ENCODE measurements at places on chromosomes 3 and 15.

- DNase-seq, result no peak
Observed at GRCh38 chr3:33067484-33067883, 29.5 kb downstream of the GLB1 start.

GRCh38 chr3:4633078-4634004, 140.2 kb downstream of the ITPR1 start:
- DNase-seq, result no peak

GRCh38 chr15:92906563-92907081, 6.5 kb downstream of the CHD2 start:
- DNase-seq, result peak; percentile 57

DNA sequence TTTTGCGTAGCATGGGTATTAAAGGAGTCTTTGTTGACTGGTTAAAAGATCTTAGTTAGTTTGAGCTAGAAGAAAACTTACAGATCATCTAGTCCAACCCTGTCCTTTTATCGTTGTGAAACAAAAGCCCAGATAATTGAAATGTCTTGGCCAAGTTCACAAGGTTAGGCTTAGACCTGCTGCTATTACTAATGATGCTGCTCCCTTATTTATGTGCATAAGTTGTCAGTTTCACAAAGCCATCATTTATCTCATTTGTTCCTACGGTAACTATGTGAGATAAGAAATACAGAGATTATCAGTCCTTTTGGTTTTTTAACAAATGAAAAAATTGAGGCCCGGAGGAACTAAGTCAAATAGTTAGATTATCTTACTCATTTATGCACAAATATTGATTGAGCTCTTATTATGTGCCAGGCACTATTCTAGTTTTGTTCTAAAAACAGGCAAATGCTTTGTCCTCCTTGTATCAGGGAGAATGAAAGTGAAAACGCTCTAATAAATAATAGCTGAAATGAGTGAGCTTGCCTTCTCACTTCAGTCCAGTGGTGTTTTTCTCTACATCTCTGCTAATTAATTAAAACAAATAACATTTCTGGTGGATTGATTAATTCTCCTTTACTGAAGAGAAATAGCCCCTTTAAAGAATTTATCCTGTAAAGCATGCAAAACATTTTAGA, 49.1 kb upstream of the TPRG1 start:
- DNase-seq, result no peak

DNA sequence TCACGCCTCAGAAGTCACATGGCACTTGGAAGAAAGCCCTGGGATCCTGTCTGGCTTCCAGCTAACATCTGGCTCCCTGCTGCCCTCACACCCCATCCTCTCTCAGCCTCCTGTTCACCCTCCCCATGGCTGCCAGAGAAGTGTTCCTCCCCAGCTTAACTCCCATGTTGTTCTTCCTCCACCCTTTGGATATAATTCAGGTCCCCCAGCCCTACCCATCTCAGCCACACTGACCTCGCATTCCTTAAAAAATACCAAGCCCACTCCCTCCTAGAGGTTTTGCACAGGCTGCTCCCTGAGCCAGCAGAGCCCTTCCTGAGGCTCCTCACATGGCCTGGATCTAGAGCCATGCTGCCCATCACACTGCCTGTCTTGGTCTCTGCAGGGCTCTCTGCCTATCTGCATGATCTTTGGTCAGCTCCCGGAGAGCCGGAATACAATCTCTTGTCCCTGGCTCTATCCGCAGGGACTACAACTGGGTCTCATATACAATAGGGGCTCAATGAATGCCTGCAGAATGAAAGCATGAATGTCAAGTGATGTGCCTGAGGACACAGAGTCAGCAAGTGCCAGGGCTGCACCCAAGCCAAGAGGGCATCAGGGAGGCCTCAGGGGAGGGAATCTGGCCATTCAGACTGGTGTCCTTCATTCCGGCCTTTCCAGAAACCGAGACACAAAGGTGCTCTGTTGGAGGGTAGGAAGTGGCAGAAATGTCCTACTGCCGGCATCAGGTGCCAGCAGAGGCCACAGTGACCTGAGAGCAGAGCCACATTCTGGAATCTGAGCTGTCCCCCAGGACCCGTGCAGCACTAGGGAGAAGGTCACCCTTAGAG, 3.8 kb upstream of the TKT start:
- DNase-seq, result no peak

GRCh38 chr3:76346690-76347089, 561.3 kb upstream of the ZNF717 start:
- no peak for DNase-seq

DNA sequence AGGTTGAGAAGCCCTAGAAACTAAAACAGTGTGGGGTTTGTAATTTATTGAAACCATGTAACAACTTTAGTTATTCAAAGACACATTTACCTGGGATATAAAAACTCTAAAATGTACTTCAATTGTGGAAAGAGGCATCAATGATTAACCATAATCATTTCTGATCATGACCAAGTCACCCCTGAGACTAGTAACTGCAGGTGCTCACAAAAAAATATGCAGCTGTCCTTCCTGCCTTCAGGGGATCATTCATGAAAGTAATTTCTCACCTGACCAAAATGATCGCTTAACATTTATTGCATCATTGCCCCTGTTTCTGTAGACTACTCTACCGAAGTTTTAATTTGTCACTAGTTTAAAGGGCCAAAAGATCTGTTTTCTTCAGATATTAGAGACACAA, 9.0 kb downstream of the ACP3 start:
- DNase-seq, result no peak

GRCh38 chr15:41746802-41747201, 27.5 kb upstream of the MAPKBP1 start:
- no peak for DNase-seq

DNA sequence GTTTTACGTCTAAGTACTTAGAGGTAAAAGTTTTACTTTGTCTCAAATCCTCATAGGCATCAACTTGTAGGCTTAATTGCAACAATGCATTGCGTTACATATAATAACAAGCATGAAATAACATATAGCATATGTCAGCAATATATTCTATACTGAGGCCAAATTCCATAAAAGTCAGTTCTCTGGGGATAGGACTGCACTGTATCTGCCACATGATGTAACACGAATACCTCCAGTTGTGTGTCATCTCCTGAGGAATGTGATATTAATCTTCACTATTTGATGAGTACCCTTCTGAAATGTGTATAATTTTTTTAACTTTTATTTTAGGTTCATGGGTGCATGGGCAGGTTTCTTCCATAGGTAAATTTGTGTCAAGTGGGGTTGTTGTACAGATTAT, 126.4 kb downstream of the IMPG2 start:
- no peak for DNase-seq

DNA sequence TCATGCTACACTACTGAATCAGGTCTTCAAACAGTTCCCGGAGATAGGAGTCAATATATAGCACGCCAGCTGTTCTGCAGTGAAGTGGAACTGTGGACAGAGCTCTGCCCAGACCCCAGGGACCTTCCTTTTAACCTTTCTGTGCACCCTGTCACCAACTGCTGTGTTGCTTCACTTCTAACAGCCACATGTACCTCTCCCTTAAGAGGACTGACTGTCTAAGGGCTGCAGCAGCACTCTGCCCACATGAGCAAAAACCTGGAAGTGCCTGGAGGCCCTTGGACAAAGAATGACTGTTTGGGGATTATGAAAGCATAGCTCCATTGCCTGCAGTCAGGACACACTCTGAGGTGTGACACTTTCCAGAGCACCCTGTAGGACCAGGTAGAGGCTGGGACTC, 88.3 kb upstream of the CTNNB1 start:
- no peak for DNase-seq

DNA sequence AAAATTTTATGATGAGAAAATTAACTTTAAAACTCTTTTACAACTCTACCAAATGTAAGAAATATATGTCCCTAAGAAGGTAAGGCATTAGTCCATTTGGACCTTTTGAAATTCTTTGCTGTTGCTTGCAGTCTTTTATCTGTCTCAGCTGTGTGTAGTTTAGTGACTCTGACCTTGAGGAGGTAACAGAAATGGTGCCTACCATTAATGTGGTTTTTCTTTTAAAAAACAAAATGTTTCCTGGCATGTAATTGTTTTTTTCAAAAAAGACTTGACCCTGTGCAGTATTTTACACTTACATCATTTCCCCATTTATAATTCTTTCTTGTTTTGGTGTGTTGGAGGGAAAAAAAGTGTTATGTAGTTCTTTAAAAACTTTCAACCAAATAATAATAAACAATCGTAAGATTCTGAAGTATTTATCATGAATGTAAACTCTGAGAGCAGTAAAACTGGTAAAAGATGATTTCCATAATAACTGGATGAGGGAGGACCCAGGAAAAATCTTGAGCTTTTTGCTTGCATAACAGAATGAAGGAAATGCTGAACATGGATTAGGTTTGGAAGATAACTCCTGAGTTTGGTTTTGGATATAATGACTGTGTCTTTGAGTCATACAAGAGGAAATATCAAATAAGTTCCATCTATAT, 225.1 kb downstream of the CHST2 start:
- no peak for DNase-seq

DNA sequence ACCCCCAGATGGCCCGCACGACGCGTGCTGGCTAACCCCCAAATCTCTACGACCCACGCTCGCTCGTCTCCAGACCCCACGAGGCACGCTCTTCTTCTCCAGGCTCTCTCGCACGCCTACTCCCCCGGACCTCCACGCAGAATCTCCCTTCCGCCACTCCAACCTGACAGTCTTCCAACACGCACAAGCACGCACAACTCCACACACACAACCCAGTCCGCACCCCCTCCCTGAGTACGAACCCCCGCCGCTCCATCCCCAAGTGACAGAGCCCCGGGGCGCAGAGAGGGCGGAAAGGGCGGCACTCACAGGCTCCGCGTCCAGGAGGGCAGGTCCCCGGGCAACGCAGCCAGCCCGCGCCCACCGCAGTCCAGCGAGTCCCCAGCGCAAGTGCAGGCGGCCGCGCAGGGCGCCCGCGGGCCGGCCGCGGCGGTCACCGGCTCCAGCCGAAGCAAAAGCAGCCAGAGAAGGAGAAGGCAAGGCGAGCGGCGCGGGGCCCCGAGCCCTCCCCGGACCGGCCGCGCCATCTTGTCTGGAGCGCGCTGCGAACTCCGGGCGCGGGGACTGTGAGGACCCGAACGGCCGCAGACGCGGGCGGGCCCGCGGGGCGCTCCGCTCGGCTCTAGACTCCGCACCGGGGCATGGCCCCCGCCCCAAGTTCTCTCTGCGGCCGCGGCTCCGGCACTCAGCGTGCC, 794 bp downstream of the LRIG1 start:
- DNase-seq, result no peak

DNA sequence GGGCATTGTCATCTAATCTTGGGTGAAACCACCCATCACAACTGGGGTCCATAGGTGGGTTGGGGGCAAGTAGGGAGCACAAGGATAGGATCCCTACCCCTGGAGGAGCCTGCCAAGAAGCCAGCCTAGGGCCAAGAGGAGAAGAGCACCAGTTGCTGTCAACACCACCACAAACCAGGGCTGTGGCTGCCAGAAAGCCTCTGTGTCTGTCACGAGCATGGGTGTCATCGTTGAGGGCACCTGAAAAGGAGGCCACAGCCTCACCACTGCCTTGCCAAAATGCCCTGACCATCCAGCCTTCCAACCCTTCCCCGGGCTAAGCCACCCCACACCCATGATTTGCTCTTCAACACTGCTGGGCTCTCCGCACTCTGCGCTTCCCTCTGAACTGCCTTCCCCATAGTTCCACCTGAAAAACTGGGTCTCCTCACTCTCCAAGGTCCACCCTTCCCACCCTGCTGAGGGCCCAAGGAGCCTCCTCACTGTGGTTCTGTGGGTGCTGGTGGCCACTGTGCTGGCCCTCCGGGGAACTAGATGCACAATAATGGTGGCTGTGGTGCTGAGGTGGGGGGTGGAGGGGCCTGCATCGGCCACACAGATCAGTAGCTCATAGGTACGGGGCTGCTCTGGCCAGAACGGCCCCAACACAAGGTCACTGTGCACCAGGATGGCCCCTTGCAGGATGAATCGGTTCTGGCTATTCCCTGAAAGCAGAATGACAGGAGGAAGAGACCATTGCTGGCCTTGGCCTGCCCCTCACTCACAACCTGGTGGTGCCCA, 6.2 kb upstream of the IP6K1 start:
- no peak for DNase-seq

DNA sequence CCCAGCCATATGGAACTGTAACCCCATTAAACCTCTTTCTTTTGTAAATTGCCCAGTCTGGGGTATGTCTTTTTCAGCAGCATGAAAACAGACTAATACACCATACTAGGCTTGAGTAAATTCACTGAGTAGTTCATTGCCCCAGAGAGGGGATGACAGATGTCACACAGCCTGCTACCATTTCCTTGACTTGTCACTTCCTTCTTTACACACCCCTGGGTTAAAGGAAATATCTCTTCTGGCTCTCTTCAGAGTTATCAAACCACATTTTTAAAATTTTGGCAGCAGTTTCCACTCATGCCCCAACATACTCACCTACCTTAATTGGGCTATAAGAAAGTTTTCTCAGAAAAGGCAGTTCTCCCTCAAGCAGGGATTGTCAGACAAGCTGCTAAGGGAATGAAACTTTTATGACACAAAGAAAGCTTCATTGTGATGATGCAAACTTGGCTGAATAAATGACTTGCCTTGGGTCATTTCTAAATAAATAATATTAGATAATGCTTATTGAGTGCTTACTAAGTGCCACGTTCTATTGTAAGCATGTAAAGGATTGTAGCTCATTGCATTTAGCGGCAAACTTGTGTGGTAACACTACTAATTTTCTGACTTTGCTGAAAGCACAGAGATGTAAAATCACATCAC, 68.0 kb upstream of the RBMS3 start:
- DNase-seq, result no peak

GRCh38 chr15:39367596-39367995, 213.3 kb upstream of the THBS1 start:
- no peak for DNase-seq

DNA sequence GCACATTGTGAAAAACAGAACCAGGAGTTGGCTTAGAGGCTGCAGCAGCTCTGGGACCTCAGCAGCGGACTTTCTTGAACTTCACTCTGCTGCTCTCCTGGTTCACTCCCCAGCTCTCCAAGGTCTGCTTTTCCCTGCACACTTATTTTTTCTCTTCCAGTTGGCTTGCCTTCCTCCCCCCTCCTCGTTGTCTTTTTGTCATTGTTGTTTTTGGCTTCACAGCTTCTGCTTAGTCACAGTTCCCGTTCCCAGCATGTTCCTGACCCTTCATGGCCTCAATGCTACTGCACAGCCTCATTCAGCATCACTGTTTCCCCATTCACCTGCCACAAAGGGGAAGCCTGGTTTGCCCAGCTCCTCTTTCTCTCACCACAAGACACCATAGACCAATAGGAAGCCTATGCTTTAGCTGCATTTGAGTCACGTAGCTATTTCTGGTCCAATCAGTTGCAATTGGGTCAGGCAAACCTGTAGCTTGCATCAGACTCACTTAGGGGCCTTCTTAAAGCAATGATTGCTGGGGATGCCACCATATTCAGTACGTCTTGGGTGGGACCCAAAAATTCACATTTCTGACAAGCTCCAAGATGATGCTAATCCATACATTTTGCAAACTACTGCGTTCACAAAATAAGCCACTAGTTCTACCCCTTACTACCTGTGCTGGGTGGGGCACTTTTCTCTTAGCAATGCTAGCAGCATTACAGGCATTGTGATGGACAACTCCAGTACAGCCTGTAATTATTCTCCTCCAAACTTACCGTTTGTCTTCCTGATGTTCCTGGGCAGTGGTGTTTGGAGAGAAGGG, 7.8 kb upstream of the SUMF1 start:
- DNase-seq, result peak; percentile 70

Measured in CD4-positive, alpha-beta T cell treated with Interferon gamma for 1 hour (primary cell).